ENCODE measurements at places on chromosomes 2 and 18.
A peak's percentile ranks its signal among the peaks of the same experiment; 100 is the strongest.

- H3K27ac ChIP-seq = peak overlapping the region; percentile 45
- H3K36me3 ChIP-seq = no peaks in the 10 kb centered on the region
- DNase-seq = no peak
- no peaks in the 10 kb centered on the region for H3K27me3 ChIP-seq
Observed at GRCh38 chr2:231960810-231961348, 634 bp upstream of the DIS3L2 start.

DNA sequence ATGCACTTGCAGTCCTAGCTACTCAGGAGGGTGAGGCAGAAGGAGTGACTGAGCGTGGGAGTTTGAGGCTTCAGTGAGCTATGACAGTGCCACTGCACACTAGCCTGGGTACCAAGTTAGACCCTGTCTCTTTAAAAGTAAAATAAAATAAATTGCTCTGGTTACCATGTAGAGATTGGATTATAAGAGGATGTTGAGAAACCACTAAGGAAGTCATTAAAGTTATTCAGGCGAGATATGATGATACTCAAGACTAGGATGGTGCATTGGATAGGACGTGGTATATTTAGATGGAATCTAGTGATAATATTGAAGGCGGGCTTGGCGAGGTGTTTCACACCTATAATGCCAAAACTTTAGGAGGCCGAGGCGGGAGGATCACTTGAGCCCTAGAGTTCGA is 50.6 kb downstream of the BMPR2 start:
- DNase-seq = no peak
- no peaks in the 10 kb centered on the region for H3K27me3 ChIP-seq
- no peak overlapping the region for H3K27ac ChIP-seq
- no peaks in the 10 kb centered on the region for H3K36me3 ChIP-seq
- no peaks in the 10 kb centered on the region for H3K4me1 ChIP-seq

- H3K27ac ChIP-seq = no peak overlapping the region
- no peaks in the 10 kb centered on the region for H3K36me3 ChIP-seq
- no peak for DNase-seq
Observed at GRCh38 chr2:84160453-84160852, 298.6 kb downstream of the SUCLG1 start.

DNA sequence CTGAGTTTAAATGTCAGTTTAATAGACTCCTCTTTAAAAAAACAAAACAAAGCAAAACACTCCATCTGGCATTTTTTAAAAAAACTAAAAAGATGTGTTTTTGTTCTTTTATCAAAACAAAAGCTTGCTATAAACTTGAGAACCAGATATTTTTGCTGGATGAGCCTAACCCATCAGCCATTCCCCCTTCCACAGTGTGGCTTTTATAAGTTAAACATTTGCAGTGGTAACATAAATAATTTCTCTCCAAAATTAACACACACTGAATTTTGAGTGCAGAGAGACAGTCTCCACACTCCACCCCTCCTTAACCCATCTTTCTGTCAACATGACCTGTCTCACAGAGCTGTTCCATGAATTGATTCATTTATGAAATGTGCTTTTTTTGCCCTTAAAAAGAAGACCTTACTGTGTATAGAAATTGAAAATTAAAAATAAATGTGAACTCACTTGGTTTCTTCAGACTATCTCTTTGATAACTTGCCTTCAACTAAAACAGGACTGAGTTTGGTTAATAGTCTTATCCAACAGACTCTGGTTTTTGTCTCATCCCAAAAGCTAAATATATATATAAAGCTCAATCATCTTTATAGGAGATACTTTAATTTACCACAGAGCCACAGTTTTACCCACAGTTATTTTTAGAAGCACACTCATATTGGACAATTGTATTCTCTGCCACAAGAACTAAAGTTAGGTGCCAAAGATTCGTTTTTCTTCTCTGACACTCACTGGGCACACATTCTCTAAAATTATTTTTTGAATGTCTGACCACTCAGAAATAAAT is 64.8 kb upstream of the STK39 start:
- no peaks in the 10 kb centered on the region for H3K4me1 ChIP-seq
- H3K4me3 ChIP-seq = no peak overlapping the region
- no peak overlapping the region for H3K27ac ChIP-seq
- no peak for DNase-seq
- H3K27me3 ChIP-seq = no peaks in the 10 kb centered on the region

- peaks cover 39% of the 10 kb centered on the region for H3K27me3 ChIP-seq
- no peak for DNase-seq
- no peak overlapping the region for H3K27ac ChIP-seq
Observed at GRCh38 chr2:85132397-85132796, 795 bp upstream of the TCF7L1 start.

- H3K4me1 ChIP-seq = peaks cover 25% of the 10 kb centered on the region
- no peak for DNase-seq
- H3K4me3 ChIP-seq = no peak overlapping the region
- peaks cover 19% of the 10 kb centered on the region for H3K36me3 ChIP-seq
- H3K27ac ChIP-seq = no peak overlapping the region
Observed at GRCh38 chr2:86082756-86083155, 22.9 kb downstream of the POLR1A start.

DNA sequence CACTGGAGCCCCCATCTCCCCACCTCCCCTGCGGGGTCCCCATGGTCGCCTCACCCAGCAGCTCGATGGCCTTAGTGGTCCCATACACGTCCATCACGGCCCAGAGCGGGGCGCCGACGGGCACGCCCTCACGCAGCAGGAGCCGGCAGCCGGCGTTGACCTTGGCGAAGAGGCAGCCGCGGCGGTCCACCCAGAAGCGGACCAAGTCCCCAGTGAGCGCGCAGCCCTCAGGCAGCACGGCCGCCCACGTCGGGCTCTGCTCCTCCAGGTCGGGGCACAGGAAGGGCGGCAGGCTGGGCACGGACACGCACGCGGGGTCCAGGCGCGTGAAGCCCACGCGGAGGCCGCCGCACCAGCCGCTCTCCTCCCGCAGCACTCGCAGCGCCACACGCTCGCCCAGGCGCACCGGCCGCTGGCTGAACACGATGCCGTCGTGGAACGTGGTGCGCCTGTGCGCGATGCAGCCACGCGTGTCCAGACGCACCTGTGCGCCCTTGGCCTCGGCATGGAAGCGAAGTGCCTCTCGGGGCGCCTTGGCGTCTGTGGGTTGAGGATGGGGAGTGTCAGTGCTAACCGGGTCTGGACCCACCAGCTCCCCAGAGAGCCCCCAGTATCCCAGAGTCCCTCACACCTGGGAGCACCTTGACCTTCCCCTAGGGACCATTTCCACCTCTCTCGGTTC is 4.6 kb downstream of the NEURL3 start:
- H3K27me3 ChIP-seq = no peaks in the 10 kb centered on the region
- no peaks in the 10 kb centered on the region for H3K36me3 ChIP-seq
- peaks cover 8% of the 10 kb centered on the region for H3K4me1 ChIP-seq
- no peak overlapping the region for H3K27ac ChIP-seq
- no peak overlapping the region for H3K4me3 ChIP-seq
- no peak for DNase-seq

DNA sequence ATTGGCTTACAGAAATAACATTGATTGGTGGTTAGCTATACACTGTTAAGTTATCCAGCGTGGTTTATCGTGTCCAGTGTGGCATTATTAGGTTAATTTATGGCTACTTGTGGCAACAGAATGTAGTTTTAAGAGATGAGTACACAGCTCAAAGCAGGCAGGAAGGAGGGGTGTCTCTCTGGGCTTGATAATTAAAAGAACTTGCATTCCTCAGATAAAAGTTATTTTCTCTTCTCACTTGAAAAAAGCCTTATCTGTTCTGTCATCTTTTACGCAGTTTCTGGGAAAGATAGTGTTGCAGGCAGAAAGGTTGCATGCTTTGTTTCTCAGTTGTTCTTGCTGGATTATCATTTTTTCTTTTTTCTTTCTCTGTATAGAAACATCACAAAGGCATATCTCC is 154.4 kb upstream of the COL3A1 start:
- H3K4me3 ChIP-seq = no peak overlapping the region
- no peaks in the 10 kb centered on the region for H3K36me3 ChIP-seq
- no peak overlapping the region for H3K27ac ChIP-seq

DNA sequence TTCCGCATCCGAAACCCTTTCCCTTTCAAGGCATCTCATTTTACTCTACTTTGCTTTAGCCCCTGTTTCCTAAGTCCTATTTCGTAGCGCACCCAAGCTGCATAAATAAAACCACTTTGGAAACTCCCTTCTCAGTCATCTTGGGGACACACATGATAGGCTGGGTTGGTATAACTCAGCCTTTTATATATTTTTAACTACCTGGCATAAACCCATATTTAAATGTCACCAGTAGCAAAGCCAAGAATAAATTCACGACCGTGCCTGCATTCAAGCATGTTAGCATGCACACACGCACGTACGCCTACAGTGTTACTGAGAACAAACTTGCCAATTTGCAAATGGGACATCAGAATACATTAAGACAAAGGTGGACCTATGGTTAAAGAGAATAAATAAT is 564.7 kb upstream of the PIK3C3 start:
- H3K4me3 ChIP-seq = no peak overlapping the region
- no peak overlapping the region for H3K27ac ChIP-seq
- H3K27me3 ChIP-seq = no peaks in the 10 kb centered on the region
- no peak for DNase-seq

GRCh38 chr2:234491281-234491680 is 5.6 kb downstream of the ARL4C start:
- no peaks in the 10 kb centered on the region for H3K27me3 ChIP-seq
- no peak for DNase-seq
- H3K4me1 ChIP-seq = peaks cover 59% of the 10 kb centered on the region
- peaks cover 57% of the 10 kb centered on the region for H3K36me3 ChIP-seq

DNA sequence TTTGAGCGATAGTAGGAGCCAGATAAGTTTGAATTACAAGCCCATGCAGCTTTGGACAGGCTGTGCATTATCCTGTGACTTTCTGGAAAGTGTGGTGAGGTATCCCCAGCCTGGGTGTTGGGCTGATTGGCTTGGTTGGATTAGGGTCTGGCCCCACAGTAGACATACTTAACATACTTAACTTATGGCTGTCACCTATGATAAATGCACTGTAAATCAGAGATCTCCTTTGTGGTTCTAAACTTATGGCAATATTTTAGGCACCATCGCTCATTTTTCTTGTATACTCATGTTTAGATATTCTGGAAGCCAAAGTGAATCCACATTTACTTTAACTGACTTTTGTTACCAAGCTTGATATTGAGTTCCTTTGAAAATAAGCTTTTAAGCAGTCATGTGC is 54.8 kb downstream of the SPTBN1 start:
- H3K4me3 ChIP-seq = no peak overlapping the region
- H3K27me3 ChIP-seq = no peaks in the 10 kb centered on the region

GRCh38 chr2:96685577-96686459 is 43.3 kb downstream of the FER1L5 start:
- no peaks in the 10 kb centered on the region for H3K4me1 ChIP-seq
- no peak overlapping the region for H3K4me3 ChIP-seq
- H3K27me3 ChIP-seq = no peaks in the 10 kb centered on the region
- no peak overlapping the region for H3K27ac ChIP-seq

DNA sequence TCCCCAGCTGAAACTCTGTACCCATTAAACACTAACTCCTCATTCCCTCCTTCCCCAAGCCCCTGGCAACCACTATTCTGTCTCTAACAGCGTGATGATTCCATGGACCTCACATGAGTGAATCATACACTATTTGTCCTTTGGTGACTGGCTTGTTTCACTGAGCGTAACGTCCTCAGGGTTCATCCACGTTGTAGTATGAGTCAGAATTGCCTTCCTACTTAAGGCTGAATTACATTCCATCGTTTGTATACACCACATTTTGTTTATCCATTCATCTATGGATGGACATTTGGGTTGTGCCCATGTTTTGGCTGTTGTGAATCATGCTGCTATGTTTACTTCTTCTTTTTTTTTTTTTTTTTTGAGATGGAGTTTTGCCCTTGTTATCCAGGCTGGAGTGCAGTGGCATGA is 19.6 kb upstream of the CABLES1 start:
- no peak overlapping the region for H3K27ac ChIP-seq
- no peaks in the 10 kb centered on the region for H3K36me3 ChIP-seq
- no peaks in the 10 kb centered on the region for H3K27me3 ChIP-seq
- DNase-seq = no peak
- H3K4me3 ChIP-seq = no peak overlapping the region

DNA sequence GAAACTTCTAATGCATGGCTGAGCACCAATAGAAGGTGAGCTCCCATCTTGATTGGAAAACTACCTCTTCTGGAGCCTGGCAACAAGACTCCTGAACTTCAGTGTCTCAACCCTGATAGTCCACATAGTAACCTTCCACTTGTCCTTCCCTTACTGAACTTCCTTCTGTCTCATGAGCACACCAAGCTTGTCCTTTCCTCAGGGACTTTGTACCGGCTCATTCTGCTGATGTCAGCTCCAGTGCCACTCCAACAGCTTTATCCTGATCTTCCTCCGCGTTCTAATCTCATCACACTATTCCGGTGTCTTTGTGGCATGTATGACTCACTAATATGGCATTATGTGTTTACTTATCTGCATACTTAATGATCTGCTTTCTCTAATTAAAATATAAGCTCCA is 862.0 kb upstream of the ID2 start:
- H3K27ac ChIP-seq = no peak overlapping the region
- H3K36me3 ChIP-seq = no peaks in the 10 kb centered on the region
- no peaks in the 10 kb centered on the region for H3K27me3 ChIP-seq
- H3K4me1 ChIP-seq = no peaks in the 10 kb centered on the region
- no peak overlapping the region for H3K4me3 ChIP-seq

- DNase-seq = no peak
- H3K27ac ChIP-seq = no peak overlapping the region
- H3K4me1 ChIP-seq = no peaks in the 10 kb centered on the region
- H3K36me3 ChIP-seq = no peaks in the 10 kb centered on the region
- no peaks in the 10 kb centered on the region for H3K27me3 ChIP-seq
- H3K4me3 ChIP-seq = no peak overlapping the region
Observed at GRCh38 chr2:59389240-59389639, 1148.1 kb upstream of the FANCL start.

DNA sequence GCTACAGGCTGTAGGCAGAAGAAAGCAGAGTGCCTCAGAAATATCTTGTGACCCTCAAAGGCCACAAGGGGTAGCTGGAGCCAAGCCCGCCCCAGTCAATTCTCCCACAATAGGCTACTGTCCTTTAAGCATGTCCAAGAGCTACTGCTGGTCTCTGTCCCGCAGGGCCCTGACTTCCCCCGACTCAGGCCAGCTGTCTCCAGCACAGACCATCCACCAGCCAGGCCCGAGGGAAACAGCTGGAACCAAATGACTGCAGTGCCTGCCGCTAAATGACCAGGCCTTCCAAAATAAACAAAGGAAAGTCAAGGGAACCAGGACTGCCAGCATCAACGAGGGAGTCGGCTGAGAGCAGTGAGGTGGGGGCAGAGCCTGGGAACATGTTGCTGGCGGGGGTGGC is 36.7 kb downstream of the MCFD2 start:
- H3K36me3 ChIP-seq = no peaks in the 10 kb centered on the region
- no peak overlapping the region for H3K27ac ChIP-seq
- no peak for DNase-seq
- H3K27me3 ChIP-seq = no peaks in the 10 kb centered on the region
- H3K4me3 ChIP-seq = no peak overlapping the region
- H3K4me1 ChIP-seq = no peaks in the 10 kb centered on the region

DNA sequence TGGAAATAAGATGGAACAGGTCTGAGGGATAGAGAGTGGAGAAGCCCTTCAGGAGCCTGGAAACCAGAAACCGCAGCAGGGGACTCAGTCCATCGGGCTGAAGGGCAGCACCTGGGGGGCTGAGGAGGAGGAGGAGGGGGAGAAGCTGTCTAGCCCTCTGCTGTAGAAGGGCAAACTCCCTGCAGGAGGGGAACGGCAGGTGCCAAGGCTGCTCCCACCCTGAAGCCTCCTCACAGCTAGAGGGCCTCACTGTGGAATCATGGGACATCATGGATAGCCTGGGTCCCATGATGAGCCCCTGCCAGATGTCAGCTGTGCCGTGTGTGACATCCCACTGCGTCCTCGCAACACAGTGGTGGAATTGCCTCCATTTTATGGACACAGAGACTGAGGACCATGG is 435 bp downstream of the MYO7B start:
- H3K27ac ChIP-seq = no peak overlapping the region
- H3K4me3 ChIP-seq = no peak overlapping the region
- no peaks in the 10 kb centered on the region for H3K36me3 ChIP-seq
- H3K4me1 ChIP-seq = no peaks in the 10 kb centered on the region
- DNase-seq = no peak
- H3K27me3 ChIP-seq = no peaks in the 10 kb centered on the region
